Stimulated activated CD8-positive, alpha-beta memory T cell treated with anti-CD3 and anti-CD28 coated beads, Interleukin-12 subunit alpha, Interleukin-12 subunit beta, amount 100 ng/mL, for 4 hours (primary cell): ENCODE measurements at places on chromosomes 3 and 15.

GRCh38 chr15:94460624-94461023 lies 229.3 kb downstream of the MCTP2 start:
- no peak for DNase-seq

- no peak for DNase-seq
These were observed 87.5 kb upstream of the LINGO1 start for GRCh38 chr15:77720173-77720572.

DNA sequence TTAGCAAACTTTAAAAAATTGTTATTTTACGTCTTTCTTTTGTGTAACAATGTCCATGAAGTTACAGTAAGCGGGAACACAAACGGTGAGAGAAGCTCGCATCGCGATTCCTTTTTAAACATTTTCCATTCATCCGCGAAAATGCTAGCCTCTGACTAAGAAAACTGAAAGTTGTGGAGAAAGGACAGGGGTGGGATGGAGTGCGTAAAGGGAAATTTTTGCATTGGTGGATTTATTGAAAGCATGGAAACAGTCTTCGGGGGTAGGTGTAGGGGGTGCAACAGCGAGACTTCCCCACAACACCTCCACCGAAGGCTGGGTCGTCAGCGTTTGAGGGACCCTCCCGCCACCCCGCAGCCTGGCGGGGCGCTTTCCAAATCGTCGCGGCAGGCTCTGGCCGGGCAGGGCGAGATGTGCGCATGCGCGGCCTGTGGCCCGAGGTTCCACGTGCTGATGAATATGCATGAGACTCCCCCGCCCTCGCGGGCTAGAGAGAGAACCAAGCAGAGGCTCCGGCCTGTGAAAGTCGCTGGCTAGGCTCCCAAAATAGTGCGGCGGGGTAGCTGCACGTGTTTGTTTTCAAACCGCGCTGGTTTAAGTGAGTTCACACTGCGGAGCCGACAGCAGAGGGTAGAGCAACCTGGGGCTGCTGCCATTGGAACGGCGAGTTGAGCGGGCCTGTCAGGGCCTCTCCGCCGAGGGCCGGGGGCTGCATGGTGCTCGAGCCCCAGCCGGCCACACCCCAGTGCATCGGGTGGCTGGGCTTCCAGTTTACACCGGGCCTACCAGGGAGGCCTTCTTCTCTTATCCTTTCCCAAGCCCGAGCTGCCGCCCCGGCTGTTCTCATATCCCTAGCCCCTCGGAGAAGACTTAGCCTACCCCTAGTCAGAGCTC lies 9.9 kb downstream of the ZIC1 start:
- no peak for DNase-seq

DNA sequence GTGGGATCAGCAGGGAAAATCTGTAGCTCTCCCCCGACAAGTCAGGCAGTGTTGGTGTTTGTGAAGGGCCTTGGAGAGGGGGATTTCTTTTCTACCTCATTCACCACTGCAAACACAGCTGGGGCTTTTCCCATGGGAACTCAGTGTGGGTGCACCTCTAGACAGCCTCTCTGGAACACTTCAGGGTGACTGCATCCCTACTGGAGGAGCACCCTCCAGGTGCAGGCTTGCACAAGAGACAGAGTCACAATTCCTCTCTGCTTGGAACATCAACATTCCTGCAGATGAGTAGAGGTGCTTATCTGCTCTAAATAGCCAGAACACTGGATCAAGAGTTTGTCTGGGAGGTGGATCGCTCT lies 72.7 kb upstream of the AKAP13 start:
- no peak for DNase-seq
